Gastrocnemius medialis (tissue), 4 donors: ENCODE measurements at places on chromosomes 12 and 14.

- DNase-seq, result no peak
Observed at GRCh38 chr14:46550836-46551235, 100.7 kb downstream of the RPL10L start.

- no peak for DNase-seq
Observed at GRCh38 chr14:25215607-25216006, 165.7 kb upstream of the STXBP6 start.

DNA sequence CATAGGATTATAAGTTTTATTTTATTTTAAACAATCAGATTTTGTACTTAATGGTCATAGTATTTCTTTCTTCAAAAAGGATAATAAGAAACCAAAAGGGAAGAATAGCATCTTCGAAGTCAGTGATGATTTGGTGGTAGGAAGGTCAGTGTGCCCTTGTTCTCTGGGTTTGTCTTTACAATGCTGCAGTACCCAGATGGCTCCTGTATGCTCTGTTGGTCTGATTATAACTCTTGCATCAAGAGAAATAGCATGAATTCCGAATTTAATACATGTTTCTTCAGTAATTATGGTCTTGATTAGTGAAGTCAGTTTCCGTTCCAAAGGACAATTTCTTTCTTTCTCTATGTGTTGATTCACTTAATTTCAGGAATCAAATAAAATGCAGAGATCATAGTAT is 180.2 kb downstream of the TMTC2 start:
- DNase-seq, result no peak

DNA sequence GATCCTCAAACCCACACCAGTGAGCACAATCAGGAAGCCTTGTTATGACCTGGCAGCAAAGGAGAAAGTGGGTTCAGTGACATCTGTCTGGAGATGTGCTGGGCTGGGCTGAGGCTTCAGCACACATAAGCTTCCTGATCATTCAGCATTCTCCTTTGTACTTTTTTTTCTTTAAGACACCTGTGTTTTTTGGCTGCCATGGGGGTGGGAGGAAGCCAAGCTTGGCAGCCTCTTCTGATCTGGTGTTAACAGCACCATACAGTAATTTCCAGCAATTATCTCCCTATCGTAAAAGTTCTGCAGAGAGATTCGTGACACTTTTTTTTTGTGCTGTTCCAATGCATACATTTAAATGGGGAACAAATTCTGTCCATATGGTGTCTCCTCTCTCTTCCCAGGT is 38.9 kb upstream of the RASSF3 start:
- no peak for DNase-seq

GRCh38 chr12:3545121-3545796 is 54.3 kb downstream of the PRMT8 start:
- DNase-seq, result no peak

- DNase-seq, result peak; percentile 63
Observed at GRCh38 chr14:77024171-77024691, 4.3 kb downstream of the IRF2BPL start.

- no peak for DNase-seq
Observed at GRCh38 chr14:22887990-22888378, 5.0 kb downstream of the REM2 start.

DNA sequence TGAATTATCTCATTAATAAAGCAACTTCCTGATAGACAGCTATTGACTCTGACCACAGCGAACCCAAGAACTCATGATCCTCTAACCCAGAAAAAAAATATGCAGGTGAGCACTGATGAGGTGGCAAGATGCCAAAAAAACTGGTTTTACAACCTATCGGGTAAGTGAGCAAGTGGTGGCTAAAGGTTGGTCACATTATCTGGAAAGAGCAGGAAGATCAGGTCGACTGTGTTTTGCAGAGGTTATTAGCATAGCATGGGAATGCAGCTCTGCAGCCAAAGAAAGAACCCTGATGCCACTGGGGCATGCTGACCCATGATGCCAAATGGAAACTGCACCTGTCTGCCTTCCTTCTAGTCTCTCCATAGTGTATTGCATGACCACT is 23.5 kb downstream of the BHLHE41 start:
- no peak for DNase-seq

- DNase-seq, result no peak
Observed at GRCh38 chr12:16531621-16532020, 74.3 kb downstream of the LMO3 start.

DNA sequence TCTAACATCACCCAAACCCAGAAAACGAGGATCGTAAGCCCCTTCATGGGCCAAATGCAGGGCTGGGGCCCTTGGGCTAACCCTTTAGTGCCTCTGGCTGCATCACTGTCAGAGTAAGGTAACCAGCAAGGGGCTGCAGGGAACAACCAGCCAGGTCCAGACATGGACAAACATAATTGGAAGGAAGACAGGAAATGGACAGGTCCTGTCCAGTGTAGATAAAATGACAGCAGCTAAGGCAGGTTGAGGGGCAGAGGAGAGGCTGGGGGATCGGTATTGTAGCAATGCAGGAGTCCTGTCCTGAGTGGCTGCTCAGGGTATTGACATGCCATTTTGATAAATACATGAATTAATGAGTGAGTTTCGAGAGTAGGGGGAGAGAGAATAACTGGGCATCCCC is 29.8 kb downstream of the BICD1 start:
- no peak for DNase-seq

DNA sequence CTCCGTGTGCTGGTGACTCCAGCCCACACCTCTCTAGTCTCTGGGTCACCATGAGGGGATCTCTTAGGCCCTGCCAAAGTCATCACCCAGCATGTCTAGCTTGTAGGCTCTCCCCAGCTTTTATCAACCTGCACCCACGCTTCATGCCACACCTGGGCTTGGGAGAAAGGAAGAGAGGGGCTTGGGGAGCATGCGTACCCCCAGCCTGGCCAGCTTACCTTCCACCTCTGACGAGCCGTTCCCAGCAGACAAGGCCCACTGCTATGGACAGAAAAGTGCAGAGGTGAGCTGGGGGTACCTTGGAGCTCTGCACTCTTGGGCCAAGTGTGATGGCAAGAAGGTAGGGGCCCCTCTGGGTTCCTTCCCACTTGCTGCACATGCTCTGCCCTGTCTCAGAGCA is 1.7 kb downstream of the PGF start:
- DNase-seq, result no peak

DNA sequence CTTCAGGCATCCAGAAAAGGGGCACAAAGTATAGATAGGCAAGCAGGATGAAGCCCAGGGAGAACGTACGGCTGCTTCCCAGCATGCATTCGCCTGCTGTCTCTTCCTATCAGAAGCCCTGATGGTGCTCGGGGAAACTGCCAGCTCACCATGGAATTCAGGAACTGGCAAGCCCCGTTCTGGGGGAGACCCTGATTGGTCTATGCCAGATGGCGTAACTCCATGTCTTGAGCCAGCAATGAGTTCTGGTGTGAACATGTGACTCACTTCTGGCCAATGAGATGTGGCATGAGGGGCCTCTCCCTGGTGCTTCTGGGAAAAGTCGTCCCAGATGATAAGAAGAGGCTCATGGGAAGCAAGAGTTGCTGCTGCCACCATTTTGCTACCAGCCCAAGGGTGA is 270.8 kb downstream of the BCL11B start:
- DNase-seq, result no peak

DNA sequence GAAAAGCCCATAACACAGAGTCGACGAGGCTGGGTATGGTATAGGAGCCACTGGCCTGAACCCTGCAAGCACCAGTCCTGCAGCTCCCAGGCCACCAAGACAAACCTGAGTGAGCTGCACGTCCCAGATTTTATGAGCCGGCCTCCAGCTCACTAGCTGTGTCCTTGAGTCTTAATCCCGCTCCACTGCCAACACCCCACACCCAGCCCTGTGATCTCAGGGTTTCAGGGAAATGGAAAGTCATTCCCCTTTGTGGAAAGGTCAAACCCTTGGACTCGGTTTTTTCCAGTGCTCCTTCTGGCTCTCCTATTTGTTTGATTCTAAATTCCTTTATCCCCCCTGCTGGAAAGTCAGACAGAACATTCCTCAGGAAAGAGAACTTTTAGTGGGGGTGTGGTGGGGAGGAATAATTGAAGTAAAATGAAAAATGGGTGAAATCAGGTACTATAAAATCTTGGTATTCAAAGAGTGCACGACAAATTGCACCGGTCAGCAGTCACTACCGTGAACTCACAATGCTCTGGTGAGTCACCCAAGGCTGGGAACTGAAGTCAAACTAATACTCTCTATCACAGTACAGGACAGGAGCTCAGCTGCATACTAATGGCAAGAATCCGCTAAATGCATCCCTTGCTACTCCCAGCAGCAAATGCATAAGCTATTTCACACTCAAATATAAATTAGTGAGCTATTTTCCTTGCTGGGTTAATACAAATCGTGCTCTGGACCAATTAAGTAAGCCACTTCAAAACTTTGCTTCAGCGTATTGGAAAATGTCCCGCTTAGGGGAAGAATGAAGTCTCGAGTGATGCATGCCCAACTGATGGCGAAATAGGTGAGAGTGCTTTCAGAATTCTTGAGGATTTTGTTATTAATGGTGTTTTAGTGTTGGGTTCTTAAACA is 9.0 kb downstream of the PITPNM2 start:
- DNase-seq, result peak; percentile 38

- DNase-seq, result no peak
Observed at GRCh38 chr12:54689984-54690383, 41.8 kb upstream of the DCD start.

- no peak for DNase-seq
Observed at GRCh38 chr12:117010693-117011451, 88.3 kb downstream of the TESC start.

GRCh38 chr14:69648480-69649451 is 37.4 kb downstream of the SUSD6 start:
- DNase-seq, result no peak

GRCh38 chr12:59650588-59651228 is 54.9 kb downstream of the SLC16A7 start:
- no peak for DNase-seq

GRCh38 chr12:81992461-81992860 is 233.3 kb upstream of the PPFIA2 start:
- no peak for DNase-seq

GRCh38 chr14:65920996-65921395 is 508.5 kb downstream of the FUT8 start:
- no peak for DNase-seq

DNA sequence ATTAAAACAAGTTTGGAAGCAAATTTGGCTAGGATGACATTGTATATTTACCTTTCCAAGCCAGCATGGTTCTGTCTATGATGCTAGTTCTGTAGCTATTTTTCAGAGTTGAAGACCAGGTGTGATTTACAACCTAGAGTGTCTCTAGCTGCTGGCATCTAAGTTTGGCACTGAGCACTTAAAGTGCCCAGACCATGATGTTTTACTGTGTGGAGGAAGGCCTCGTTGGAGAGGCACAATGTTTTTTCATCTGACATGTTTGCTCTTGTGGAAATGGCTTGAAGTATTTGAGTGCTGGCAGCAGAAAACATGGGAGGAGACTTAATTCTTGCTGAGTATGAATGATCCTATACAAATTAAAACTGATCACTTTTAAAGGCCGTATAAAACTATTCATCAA is 13.0 kb upstream of the C12orf71 start:
- DNase-seq, result no peak

DNA sequence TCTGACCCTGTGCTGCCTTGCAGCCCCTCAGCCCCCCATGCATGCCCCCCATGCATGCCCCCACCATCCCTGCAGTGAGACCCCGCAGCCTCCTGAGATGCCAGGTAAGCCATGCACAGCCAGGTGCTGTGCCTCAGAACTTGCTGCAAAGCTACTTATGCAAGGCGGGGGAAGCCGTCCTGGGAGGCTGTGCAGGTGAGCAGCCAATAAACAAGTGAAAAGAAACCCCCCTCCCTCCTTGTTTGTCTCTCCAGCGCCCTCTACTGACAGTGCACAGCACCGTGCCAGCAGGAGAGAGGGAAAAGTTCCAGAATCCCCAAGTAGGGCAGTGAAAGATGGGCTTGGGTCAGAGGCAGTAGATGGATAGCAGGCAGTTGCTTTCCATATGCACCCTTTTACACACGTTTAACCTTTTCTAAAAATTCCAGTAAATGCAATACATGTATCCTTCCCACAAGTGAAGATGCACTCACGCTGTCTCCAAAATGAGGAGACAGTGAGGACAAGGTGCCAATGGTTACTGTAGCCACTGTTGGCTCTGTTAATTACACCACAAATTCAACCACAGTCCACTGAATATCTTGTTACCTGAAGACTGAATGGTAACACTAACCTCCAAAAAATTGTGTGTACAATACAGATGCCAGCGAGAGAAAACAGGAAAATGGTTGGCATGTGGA is 18.0 kb downstream of the TNFAIP2 start:
- DNase-seq, result no peak

DNA sequence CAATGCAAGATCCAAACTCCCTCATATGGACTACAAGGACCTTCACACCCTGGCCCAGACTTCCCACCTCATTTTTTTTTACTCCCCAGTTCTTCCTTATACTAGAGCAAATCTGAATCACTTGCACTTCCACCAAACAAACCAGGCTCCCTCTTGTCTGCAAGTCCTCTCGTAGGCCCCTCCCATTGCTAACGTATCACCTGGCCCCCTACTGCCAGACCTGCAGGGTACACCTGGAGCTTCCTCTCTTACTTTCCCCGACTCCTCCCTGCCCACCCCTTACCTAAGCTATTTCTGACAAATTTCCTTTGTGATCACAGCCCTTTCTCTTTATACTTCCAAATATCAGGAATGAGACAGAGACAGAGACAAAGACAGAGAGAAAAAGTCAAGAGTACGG is 463.9 kb downstream of the GALC start:
- DNase-seq, result no peak

DNA sequence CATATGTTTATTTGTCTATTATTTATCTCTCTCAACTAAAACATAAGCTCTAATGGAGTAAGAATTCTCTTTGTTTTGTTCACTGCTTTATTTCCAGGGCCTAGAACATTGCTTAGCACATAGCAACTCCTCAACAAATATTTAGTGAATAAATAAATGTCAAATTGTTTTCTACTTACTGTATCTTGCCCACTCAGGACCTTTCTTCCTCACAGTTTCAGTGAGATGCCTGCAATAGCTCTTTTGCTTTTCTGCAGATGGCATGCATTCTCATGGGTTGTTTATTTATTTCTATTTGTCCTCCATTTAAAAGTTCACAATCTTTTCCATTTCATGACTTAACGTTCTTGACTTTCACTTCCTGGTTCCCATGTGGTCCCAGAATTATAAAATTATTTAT is 94.9 kb upstream of the TTC7B start:
- no peak for DNase-seq

GRCh38 chr12:82436354-82436753 is 78.0 kb downstream of the METTL25 start:
- DNase-seq, result no peak

GRCh38 chr12:91974541-91975085 is 171.0 kb downstream of the BTG1 start:
- DNase-seq, result no peak

- no peak for DNase-seq
Observed at GRCh38 chr14:88737245-88737644, 55.5 kb downstream of the EML5 start.
